ENCODE measurements at places on chromosomes 5 and 9.

GRCh38 chr5:159533197-159533596 lies 202.9 kb upstream of the IL12B start:
- DNase-seq: no peak

DNA sequence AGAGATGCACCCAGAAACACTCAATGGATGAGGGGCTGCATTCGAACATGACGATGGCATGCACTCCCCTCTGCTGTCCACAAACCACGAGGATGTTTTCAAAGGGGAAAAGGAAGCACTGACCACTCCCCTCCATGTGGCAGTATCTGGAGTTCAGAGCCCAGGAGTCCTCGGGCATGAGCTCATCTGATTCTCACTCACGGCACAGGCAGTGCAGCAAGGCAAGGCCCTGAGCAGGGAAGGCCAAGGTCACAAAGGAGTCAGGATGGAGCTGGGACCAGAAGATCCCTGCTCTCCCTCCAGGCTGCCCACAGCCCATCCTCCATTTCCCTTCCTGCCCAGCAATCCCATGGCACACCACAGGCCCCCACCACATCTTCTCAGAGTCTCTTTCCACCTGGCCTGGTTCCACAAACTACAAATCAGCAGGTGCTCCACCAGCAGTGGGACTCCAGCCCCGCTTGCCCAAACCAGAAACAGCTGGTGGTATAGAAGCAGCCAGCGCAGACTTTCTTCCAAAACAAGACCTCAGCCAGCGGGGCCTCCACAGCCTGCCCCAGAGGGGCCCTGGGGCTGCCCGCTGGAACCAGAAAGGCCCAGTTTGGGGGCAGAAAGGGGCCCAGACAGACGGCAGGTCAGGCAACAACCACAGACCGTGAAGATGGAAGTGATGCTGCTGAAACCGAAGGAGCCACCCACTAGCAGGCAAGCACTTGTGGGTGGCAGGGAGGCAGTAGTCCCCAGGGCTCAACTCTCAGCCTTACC lies 12.2 kb downstream of the TNIP1 start:
- no peak for DNase-seq

DNA sequence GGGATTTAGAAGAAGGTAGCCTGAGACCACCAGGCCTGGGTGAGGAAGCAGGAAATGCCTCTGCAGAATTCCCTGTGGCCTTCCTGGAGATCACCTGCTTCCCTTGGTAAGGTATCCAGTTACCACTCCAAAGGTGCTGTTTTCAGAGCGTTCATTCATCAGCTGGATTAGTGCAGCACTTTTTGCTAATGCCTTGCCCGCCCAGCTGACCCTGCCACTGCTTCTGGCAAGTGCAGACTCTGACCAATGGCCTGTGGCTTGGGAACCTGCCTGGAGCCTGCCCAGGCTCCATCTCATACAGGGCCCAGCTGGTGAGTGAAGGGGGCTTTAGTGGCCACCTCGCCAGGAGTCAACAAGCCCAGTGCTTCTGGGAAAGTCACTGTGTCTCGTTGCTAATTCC lies 48.6 kb downstream of the FOXI1 start:
- DNase-seq: no peak

DNA sequence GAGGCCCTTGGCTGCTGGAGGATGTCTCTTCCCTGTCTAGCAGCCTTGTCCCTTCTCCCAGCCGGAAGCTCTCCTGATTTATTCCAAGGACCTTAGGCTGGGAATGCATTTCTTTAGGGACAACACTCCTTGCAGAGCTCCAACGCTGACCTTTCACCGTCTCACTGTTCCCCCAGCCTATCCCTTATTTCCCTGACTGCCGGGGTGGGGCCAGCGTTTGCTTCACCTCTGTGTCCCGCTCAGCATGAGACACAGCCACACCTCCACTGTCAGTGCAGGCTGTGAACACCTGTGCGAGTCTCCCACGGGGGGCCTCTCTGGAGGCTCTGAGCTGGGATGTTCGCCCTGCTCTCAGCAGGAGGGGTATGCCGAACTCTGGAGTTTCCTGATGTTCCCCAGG lies 106.2 kb upstream of the FCN2 start:
- no peak for DNase-seq

DNA sequence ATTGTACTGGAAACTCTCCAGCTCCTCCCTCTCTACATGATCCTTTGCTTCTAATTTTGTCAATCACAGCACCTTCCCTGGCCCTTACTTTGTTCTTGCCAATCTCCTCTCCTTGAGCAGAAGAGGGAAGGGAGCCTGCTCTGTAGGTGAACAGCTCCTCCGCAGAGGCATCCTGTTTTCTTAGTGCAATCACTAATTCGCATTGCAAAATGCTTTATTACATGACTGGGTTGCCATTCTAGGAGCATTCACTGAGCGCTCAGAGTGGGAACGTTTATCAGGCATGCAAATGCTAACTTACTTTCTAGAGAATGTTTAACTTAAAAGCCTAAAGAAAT lies 416 bp upstream of the SNX18 start:
- DNase-seq: no peak

GRCh38 chr5:1409381-1410110 lies 35.7 kb downstream of the SLC6A3 start:
- DNase-seq: no peak

DNA sequence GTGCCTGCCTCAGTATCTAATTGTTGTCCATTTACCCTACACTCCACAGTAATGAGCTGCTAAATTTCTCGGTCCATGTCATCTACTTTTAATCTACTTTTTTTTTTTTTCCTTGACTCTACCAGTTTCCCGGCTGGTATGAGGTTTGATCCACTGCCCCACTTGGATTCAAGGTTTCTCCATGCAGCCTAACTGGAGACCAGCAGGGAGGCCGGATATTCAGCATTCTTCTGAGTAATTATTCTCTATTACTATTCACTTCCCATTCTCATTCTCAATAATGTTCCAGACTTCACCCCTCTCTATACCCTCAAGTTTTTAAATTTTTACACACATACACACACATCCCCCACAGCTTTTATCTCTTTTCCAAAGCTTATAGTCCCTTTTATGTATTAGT lies 51.0 kb upstream of the SUSD1 start:
- no peak for DNase-seq

DNA sequence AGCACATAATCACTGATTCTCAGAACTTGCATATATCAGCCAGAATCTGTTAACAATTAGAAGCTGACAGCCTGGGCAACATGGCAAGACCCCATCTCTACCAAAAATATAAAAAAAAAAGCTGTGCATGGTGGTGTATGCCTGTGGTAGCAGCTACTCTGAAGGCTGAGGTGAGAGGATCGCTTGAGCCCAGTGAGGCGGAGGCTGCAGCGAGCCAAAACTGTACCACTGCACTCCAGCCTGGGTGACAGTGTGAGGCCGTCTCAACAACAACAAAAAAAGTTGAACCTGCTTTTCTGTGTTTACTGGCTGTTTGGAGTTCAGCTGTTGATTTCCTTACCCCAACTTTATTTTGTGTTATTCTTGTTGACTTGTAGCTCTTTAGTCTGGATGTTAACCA lies 66.8 kb downstream of the GOLPH3 start:
- DNase-seq: no peak
